ENCODE measurements at places on chromosomes 5 and 9. TPM values are rescaled to one million over a fixed set of nuclear protein-coding genes. Genes with fewer than 3 reads are reported as not detected.

DNA sequence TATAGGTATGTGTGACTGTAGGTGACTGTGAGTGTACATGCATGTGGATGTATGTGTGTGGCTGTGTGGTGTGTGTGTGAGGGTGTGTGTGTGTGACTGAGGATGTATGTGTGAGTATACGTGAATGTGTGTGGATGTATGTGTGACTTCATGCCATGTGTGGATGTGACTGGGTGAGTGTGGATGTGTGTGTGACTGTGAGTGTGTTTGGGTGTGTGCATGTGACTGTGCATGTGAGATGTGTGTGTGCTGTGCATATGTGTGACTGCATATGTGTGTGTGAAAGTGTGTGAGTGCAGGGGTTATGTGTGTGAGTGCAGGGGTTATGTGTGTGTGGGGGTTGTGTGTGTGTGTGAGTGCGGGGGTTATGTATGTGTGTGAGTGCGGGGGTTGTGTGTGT lies 42.3 kb downstream of the RXRA start:
- no peak for DNase-seq
- no peak overlapping the region for H3K27ac ChIP-seq
- H3K4me1 ChIP-seq, result peaks cover 65% of the 10 kb centered on the region
- H3K36me3 ChIP-seq, result no peaks in the 10 kb centered on the region
- no peaks in the 10 kb centered on the region for H3K27me3 ChIP-seq
- H3K4me3 ChIP-seq, result no peak overlapping the region

DNA sequence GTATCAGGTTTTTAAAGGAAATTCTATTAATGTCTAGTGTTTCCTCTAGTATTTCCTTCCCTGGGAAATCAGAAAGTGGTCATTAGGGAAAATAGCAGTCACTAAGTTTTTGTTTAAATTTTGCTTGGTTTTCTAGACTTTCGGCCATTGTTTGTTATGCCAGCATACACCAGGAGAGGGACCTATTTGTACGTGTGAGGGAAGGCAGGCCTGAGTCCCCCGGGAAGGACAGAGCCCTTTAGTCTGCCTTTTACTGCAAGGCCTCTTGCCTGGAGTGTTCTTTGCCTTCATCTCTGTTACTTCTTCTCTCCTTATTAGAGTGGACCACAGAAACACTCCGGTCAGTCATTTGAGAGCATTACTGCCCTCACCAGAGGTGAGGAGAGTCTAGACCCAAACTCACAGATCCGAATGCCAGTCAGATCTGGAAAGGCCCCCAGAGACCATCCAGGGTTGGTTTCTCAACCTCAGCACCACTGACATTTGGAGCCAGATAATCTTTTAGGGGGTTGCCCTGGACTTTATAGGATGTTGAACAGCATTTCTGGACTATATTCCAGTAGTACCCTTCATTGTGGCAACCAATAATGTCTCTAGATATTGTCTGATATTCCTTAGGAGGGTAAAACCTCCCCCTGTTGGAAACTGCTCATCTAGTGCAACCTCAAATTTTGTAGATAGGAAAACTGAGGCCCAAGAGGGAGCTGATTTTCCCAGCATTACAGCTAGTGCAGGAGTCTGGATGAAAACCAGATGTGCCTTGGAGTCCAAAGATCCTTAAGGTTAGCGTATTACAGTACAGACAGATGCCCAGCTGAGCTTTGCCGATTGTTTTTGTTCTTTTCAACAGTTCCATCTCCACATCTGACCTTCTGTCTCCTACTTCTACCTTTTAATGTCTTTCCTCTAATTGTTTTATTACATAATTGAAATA lies 93.0 kb upstream of the NIPAL4 start:
- no peak overlapping the region for H3K27ac ChIP-seq
- peak; percentile 37 for DNase-seq
- H3K4me1 ChIP-seq, result peaks cover 6% of the 10 kb centered on the region

DNA sequence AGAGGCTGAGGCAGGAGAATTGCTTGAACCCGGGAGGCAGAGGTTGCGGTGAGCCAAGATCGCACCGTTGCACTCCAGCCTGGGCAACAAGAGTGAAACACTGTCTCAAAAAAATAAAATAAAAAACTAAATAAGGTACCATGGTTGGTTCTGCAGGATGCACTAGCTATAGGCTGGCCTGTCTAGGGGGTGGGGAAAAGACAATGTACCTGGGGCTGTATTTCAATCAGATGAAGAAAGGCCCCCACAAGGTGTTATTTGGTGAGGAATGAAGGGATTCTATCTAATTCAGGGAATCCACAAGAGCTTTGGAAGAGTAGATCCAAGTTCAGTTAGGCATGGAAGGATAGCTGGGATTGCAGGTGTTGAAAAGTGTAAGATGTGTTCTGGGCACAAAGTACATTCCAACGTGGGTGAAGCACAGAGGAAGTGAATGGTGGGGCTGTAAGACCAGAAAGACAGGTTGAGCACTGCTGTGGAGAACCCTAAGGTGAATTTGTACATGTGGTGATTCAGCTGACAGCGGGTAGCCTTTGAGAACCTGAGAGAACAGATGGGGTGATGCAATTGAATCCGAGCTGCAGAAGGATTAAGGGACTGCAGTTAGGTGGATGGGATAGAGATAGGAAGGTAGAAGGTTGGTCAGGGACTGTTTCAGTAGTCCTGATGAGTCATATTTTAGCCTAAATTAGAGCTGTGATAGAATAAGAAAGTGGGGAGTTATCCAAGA lies 71.8 kb downstream of the CAST start:
- no peak overlapping the region for H3K27ac ChIP-seq
- DNase-seq, result no peak
- peaks cover 3% of the 10 kb centered on the region for H3K36me3 ChIP-seq
- H3K4me1 ChIP-seq, result peaks cover 14% of the 10 kb centered on the region
- H3K4me3 ChIP-seq, result no peak overlapping the region

DNA sequence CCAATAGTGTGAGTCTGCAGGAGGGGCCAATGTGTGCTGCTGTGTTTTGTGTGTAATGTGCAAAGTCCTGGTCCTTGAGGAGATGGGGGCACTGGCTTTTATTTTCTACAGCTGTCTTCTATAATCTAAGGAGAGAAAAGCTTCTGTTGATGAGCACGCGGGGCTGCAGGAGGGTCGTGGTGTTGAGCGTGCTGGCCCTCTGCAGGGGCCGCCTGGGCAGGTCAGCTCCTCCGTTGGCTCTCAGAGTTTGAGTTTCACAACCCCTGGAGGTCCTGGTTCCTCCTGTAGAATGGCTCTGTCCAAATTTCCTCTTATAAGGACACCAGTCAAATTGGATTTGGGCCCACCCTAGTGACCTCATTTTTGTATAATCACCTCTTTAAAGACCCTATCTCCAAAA lies 12.6 kb downstream of the OR2V1 start:
- DNase-seq, result no peak
- no peaks in the 10 kb centered on the region for H3K36me3 ChIP-seq
- H3K27ac ChIP-seq, result no peak overlapping the region
- no peak overlapping the region for H3K4me3 ChIP-seq
- H3K27me3 ChIP-seq, result peaks cover 34% of the 10 kb centered on the region
- no peaks in the 10 kb centered on the region for H3K4me1 ChIP-seq

- no peak for DNase-seq
- H3K27ac ChIP-seq, result no peak overlapping the region
- H3K27me3 ChIP-seq, result no peaks in the 10 kb centered on the region
- no peaks in the 10 kb centered on the region for H3K4me1 ChIP-seq
Observed at GRCh38 chr9:117858561-117858960, 154.4 kb downstream of the TLR4 start.

The SLC27A6 gene
- 20.3 TPM for total RNA-seq

Data from heart left ventricle (tissue), 16 donors.